ENCODE measurements at places on chromosomes 1 and 21.

- DNase-seq: no peak
Observed at GRCh38 chr1:182598296-182598695, 5.9 kb downstream of the RGS16 start.

DNA sequence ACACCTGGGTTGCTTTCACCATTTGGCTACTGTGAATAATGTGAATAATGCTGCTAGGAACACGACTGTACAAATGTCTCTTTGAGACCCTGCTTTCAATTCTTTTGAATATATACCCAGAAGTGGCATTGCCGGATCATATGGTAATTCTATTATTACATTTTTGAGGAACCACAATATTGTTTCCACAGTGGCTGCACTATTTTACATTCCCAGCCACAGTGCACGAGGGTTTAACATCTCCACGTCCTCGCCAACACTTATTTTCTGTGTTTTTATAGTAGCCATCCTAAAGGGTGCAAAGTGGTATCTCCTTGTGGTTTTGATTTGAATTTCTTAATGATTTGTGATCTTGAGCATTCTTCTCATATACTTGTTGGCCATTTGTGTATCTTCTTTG, 15.7 kb downstream of the FHAD1 start:
- no peak for DNase-seq

DNA sequence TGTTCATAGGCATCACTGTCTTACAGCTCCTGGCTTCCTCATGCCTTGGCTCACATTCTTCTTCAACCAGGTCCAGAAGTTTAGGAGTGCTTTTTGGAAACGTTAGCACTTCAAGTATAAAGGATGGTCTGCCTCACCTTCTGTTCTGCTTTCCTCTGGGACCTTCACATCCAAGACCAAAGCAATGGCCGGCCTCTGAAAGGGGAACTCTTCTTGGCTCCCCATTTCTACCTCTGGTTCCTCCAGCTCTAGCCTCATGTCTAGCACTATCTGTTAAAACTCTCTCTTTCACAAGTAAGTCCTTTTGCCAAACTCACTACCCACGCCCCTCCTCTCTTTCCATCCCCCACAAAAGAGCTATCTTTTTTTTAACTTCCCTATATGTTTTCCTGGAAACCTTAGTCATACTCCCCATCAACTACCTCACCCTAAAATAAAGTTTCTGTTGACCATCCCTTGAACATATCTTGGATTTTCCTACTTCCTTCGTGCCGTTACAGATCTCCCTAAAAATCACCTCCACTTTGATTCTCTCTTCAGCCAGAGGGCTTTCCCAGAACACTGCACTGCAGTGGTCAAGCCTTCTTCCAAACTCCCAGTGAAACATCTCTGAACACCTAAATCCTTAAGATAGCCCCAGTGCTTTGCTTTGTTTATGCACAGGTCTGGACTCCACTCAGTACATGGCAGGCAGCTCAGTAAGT, 7.9 kb downstream of the SORT1 start:
- DNase-seq: no peak

DNA sequence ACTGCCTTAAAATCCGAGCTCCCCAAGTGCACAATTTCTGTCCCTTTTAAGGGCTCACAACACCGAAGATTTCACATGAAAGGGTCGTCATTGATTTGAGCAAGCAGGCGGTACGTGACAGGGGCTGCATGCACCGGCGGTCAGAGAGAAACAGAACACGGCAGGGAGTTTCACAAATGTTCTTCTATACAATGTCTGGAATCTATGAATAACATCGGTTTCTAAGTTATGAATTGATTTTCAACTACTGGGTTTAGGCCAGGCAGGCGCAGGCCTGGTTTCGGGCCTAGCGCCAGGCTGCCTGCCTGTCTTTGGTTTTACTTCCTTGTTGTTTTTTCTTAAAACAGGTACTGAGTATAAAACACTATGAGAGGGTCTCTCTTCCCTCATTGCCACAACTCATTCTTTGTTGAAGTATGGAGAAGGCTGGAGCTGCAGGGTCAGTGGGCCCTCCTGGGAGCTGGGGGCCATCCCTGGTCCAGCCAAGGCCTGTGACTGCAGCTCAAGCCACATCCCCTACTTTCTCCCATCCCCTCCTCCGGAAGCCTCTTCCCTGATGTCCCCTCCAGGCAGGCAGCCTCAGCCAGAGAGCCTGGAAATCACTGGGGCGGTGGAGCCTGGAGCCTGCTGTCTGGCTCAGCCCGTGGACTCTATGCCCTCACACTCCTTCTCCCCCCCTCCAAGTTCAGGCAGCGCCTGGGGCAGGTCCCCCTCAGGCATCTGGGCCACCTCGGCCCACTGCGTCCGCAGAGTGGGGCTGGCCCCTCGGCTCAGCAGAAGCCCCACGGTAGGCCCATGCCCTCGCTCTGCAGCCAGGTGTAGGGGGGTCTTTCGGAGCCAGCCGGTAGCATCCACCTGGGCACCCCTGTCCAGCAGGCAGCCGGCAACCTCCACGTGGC, 2.4 kb downstream of the ANKRD65 start:
- no peak for DNase-seq

DNA sequence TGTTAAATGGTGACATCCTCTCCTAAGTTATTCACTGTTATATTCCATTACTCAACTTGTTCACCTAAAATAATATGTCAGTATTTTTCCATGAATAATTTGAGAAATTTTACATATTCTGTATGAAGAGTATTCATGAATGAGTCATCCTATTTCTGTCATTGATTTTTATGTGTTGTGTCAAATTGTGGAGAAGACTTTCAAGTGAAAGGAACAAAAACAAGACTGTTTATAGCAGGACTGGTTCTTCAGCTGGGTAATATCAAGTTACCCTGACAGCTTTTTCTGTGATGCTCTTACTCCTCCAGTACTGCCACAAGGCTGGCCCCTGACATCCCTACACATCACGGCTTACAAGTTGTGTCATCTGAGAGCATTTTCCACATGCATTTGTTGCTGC, 847.7 kb downstream of the NCAM2 start:
- DNase-seq: no peak

- DNase-seq: no peak
Observed at GRCh38 chr1:222098404-222098803, 356.5 kb upstream of the DUSP10 start.

DNA sequence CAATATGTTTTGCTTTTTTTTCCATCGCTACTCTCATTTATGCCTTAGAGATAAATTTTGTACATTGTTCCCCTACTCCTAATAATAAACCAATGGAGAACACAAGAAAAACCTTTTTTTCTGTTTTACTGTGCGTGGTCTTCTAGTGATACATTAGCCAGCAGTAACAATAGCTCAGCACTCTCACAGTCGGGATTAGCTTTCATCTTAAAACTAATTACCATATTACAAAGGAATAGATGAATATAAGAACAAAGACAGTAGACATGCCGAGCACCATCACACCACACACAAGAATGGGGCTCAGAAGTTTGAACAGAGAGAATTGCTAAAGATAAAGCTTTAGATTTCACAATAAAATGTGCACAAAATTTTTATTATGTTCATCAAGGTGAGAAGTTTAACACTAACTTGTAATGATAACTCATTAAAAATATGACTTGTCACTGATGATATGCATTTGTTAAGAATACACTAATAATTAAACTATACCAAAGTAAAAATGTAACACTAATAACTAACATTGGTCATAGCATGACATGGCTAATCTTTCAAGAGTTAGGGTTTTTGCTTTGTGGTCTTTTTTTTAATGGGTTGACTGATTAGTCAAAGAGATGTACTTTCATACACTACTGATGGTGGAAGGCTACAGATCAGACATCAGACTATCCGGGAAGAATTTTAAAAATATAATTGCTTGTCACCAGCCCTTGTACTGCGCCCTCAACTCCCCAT, 61.8 kb downstream of the EXTL2 start:
- no peak for DNase-seq

- DNase-seq: no peak
Observed at GRCh38 chr1:240644732-240645131, 32.8 kb upstream of the GREM2 start.

DNA sequence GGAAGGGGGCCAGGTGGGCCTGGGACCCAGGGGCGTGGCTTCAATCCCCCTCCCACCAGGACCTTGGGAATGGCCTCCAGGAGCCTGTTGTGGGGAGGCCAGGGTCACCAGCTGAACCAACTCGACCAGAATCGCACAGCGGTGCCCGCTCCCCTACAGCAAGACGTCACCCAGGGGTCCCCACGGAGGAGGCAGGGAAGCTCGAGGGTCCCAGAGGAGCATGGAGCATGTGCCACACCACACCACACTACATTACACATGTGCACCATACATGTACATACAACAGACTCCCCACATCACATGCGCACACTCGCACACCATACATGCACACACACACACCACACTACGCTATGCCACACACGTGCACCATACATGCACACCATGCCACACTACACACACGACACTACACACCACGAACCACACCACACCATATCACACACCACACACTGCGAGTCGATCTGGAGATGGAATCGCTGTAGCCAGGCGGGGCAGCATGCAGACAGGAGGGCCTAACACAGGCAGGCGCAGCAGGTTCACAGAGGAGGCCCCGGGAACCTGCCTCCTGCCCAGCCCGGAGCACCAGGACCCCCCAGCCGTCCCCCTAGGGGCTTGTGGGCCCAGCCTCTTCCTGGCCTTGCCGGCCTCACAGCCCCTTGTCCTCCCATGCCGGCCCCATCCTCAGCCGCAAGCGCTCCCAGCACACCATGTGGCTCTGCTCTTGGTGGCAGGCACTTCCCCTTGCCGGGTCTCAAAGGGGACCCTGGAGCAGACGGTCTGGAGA, 596 bp downstream of the ITGB2 start:
- no peak for DNase-seq

GRCh38 chr1:156378557-156378956, 9.5 kb downstream of the RHBG start:
- DNase-seq: no peak

- DNase-seq: no peak
Observed at GRCh38 chr1:230867903-230868735, at the start of gene C1orf198. Gene C1orf198, minus strand, starts transcription at chr1:230868521. Its CDS starts 9 bp downstream, at chr1:230868512.

DNA sequence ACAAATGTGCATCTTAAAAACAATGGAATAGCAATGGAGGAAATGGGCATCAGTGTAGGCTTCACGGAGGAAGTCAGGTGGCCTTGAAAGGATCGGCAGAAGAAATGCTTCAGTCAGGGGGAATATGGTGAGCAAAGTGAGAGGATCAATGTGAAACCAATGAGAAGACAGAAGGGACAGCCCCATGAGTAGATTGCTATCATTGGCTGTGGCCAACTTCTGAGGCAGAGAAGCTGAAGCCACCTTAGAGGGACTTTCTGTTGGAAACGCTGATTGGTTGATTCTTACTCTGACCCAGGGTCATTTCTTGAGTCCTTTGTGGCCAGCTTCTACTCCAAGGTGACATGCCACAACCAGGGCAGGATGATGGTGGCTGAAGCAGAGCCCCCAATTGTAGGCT, 130.7 kb upstream of the ZNF648 start:
- no peak for DNase-seq

DNA sequence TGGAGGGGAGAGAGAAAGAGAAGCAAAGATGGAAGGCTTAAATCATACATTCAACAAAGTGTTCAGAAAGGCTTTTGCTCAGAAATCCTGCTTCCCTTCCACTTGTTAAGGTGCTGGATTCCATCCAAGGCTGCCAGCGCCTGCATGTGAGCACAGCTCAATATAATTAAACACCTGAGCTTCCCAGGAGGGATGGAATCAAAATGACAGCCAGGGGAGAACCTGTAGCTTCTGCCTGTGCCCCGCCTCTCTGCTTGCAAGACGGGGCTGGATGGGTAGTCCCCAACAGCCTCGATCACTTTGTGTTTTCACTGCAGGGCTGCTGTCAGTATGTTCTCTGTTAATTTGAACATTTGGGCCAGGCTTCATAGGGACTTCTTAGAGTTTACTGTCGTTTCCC, 225.7 kb downstream of the KCNH1 start:
- DNase-seq: no peak

DNA sequence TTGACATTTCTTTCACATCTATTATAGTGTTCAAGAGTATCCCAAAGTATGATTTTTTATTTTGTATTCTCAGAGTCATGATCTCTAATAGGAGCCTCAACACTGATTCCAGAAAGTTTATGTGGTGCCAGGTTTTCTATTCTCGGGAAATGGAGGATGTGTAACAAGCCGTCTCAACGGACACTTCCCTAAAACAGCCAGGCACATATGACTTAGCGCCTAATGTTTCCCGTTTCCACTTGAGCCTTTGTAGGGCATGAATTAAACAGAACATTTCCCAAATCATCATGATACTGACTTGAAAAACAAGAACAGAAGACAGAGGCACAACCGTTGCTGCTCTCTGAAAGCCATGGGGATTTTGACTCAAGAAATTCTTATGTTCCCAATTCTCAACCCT, 8.0 kb downstream of the CYYR1 start:
- no peak for DNase-seq
